ENCODE measurements at places on chromosomes 13 and 19.

DNA sequence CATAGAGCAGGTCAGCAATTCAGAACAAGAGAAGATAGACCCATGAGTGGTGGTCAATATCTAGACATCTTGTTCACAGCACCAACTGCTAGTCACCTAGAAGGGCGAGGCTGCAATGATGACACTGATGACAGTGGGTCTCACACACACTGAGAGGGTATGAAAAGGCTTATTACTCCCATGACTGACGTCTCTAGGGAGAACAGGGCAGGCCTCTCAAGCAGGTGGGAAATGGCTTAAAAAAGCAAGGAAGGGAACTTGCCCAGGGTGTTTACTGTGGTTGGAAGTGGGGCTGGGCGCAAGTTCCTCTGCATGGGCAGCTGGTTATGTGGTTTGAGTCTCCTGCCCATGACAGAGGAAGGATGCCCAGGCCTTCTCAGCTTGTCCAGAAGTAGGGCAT is 33.8 kb downstream of the ZNF44 start:
- DNase-seq, result no peak

- no peak for DNase-seq
These were observed 14.8 kb downstream of the FPR3 start for GRCh38 chr19:51809787-51810186.

DNA sequence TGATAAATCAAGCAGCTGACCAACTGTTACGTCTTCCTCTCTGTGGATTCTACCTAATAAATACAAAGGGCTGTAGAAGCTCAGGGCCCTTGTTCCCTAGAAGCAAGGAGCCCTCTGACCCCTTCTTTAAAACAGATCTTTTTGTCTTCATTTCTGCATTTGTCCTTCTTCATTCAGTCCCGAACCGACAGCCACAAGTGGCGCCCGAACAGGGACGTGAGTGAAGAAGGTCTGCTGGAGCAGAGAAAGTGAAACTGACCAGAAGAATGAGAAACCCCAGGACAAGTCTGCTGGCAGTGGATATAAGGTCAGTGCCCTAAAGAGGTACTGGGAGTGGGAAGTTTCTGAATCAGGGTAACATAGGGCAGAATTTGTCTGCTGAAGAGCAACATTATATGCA is 13.1 kb downstream of the ZNF773 start:
- no peak for DNase-seq

DNA sequence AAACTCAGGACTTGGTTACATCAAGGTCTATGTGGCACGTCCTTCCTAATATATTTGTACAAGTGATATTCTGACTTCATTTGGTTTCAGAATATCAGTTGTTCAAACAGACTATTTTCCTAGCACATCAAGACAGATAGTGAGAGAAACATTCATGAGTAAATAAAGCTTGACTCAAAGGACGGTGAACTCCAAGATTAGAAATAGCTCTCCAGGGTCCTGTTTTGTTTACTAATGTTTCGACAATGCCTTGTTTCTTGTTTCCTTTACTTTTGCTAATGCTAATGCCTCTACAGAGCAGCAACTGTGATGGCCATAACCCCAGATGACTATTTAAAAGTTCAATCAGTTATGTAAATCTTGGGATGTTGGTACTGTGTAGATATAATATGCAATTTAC is 313.9 kb downstream of the KLF12 start:
- no peak for DNase-seq

- DNase-seq, result no peak
These were observed 67.0 kb upstream of the SIAH3 start for GRCh38 chr13:45918597-45918996.

- no peak for DNase-seq
These were observed 33.3 kb downstream of the NAA16 start for GRCh38 chr13:41344358-41344757.

DNA sequence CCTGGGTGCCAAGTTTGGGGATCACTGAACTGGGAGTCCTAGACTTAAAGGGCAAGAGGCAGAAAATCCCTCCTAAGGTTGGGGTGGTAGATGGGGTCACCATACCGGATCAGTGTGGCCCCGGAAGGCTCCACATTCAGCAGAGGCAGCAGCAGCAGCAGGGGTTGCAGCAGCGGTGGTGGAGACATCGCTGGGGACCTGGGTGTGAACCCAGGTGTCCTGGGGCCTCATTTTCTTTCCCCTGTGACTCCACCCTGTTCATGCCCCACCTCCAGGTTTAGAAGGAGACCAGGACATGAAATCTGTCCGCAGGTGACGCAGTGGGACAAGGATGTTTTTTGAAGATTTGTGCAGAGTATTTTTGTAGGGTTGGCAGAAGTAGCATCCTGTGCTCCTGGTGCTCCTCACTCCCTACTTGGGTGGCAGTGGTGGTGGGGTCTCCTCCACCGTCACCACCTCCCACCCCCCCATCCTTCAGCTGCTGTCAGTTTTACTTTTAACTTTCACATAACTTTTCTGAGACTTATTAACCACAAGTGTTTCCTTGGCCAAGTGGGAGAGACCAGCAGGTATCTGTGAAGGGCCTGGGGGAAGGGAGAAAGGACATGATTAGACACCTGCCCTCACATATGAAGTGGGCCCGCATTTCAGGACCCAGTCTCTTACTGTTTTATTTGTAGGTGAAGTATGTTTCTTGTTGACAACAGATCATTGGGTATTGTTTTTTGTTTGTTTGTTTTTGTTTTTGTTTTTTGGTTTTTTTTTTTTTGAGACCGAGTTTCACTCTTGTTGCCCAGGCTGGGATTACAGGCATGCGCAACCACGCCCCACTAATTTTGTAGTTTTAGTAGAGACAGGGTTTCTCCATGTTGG is at the start of gene NAPSA:
NAPSA (minus strand) TSS at position 206 of the 873 bp plus-strand sequence; CDS start at position 188, 18 bp downstream.
- DNase-seq, result no peak

- no peak for DNase-seq
These were observed 833.4 kb upstream of the ATXN8OS start for GRCh38 chr13:69274231-69274630.

DNA sequence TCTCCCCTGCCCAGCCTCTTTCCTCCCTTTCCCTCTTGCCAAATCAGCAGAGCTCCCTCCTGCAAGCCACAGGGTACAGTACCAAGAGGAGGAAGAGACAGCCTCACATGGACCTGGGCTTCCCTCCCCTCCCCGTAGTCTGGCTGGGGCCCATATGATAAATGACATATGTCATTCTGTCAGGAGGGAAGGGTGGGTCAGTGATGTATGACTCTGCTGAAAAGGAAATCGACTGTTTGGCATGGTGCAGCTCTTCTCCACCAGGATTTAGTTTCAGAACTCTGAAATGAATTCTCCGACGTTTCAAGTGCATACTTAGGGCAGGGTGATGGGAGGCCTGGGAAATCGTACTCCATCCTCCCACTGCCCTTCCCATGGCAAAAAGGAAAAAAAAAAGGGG is 9.8 kb downstream of the TSHZ3 start:
- DNase-seq, result no peak

- DNase-seq, result no peak
These were observed 7.1 kb downstream of the SAMD4B start for GRCh38 chr19:39349326-39349725.

DNA sequence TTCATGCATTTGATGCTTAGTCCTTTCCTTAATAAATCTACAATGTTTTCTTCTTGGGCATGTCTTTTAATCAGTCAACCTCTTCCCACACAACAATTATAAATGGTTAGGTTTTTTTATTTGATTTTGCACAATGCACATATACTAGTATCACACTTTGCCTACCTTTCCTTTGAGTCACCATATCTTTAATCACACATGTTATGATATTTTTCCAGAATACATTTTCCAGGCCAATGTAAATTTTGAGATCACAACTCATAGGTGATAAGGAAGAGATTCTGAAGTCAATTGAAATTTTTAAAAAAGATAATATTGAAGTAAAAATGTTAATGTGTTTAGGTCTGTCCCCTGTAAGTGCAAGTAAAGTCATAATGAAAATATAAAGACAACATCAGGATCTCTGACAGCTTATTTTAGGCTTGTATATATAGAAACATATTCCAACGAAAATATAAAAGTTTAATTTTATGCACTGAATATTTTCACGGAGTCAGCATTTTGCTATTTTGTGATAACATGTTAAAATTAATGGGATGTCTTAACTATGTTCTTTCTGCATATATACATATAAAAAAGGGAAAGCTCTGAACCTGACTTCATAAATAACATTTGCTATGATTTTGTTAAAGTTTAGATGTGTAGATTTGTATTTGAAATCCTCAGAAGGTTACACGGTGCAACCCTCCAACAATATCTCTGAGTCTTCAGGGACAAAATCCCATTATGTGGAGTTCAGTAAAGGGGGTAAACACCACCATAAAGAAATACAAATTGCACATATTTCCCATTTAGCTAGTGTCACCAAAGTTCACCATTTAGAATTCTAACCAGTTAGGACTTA is 351.9 kb downstream of the DACH1 start:
- DNase-seq, result no peak

DNA sequence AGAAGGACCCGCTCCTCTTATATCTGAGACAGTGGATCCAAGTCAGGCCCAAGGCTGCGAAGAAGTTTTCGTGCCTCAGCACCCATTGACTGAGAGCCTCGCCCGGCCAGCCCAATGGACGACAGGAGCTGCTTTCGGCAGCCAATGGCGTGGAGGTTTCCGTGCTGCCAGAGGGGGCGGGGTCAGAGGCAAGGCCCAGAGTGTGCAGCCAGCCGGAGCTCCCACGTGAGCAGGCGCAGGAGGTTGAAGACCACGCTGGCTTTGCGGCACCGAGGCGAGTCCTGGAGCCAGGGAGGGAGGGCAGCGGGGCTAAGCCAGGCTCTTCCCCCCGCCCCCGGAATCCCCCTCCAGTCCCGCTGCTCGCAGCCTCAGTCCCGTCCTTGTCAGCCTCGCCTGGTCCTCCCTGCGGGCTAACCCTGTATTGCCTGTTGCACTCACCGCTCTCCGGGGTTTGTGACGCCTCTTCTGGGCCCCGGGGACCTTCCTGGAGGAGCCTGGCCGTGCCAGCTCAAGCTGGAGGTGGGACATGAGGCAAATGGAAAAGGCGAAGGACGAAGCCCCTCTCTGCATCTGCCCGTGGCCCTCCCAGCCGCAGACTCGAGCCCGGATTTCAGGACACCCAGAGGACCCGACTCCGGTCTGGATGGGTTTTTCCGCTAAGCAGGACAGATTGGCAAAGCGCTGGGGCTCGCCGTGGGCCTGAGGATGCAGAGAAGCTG is 1.5 kb downstream of the IFNL4 start:
- no peak for DNase-seq

DNA sequence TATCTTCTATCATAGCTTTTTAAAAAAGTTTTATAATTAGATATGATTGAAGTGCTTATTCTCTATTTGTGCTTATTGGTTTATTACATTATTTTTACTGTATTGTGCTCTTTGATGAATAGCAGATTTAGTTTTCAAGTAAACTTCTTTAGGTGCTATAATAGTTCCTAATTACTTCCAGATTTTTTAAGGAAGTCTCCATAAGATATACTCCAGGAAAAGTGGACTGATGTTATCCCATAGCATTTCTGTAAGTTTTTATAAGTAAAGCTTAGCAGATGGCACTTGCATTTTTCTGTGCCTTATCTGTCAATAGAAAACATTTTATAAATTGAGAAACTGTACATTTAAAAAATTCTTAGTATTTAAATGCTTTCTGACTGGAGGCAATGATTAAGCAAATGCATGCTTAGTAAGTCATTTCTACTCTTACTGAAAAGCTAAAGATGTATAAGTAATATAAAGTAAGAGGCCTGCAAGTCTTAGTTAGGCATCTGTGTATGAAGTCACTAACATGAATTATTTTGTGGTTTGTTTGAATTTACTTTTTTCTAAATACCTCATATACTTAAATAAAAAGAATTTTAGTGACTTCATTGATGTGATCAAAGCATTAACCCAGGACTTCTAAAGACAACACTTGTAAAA is 182.8 kb downstream of the MAB21L1 start:
- DNase-seq, result no peak

- DNase-seq, result peak; percentile 52
These were observed at the start of gene PNMA8A for GRCh38 chr19:46471116-46471733. TSS of gene PNMA8A (minus strand) at chr19:46471563. CDS start at chr19:46471035, 528 bp downstream.

DNA sequence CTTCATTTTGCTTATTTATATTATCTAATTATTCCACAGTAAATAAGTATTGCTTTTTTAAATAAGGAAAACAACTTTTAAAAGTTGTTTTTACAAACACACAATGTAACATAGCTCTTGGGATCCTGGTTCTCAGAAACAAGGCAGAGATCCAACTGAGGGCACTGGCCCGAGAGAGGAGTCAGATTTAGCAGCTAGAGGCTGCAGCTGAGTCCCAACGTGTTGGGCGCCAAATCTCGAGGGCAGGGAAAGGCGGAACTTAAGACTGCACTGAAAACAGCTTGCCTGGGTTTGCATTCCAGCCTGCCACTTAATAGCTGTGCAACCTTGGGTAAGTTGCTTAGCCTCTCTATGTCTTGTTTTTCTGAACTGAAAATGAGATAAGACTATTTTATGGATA is 16.4 kb upstream of the WASF3 start:
- no peak for DNase-seq

GRCh38 chr13:20828539-20829364 is 55.0 kb upstream of the EEF1AKMT1 start:
- peak; percentile 45 for DNase-seq

- DNase-seq, result no peak
These were observed 39.2 kb downstream of the WDFY2 start for GRCh38 chr13:51623473-51623872.

DNA sequence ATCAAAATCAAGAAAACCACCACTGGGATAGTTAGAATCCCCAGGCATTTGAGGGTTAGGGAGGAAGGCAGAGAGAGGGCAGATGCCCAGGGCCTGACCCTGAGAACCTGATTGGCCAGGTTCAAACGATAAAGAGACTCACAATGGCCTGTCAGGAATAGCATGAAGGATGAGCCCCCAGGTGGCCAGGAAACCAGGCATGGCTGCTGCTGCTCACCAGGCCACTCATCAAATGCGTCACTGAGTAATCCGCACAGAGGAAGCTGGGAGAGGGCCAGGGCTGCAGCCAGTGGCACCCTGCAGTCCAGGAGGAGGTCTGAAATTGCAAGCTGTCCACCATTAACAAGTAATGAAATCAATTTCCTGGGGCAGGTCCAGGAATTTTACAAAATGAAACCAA is 111.3 kb downstream of the KATNAL1 start:
- no peak for DNase-seq

GRCh38 chr19:49939721-49940481 is 10.6 kb upstream of the NUP62 start:
- DNase-seq, result no peak

- DNase-seq, result no peak
These were observed 12.1 kb upstream of the SPART start for GRCh38 chr13:36358175-36358718.

- peak; percentile 77 for DNase-seq
These were observed 110.6 kb downstream of the PCDH9 start for GRCh38 chr13:67119481-67119894.

All from kidney glomerular epithelial cell (primary cell).